ENCODE measurements at places on chromosomes 5 and 9. TPM values are rescaled to one million over a fixed set of nuclear protein-coding genes. Genes with fewer than 3 reads are reported as not detected.

Gene DNAI1
- 0.13 TPM for total RNA-seq

Gene GRXCR2
- not detected for total RNA-seq

Gene SOX30
- 0.09 TPM for total RNA-seq

Gene GDNF
- 1.6 TPM for total RNA-seq

GRCh38 chr5:38094889-38095288 lies 163.5 kb upstream of the EGFLAM start:
- DNase-seq: no peak
- no peak overlapping the region for H3K4me3 ChIP-seq
- H3K27ac ChIP-seq: no peak overlapping the region
- H3K36me3 ChIP-seq: no peaks in the 10 kb centered on the region
- no peaks in the 10 kb centered on the region for H3K4me1 ChIP-seq
- H3K27me3 ChIP-seq: peaks cover 5% of the 10 kb centered on the region

DNA sequence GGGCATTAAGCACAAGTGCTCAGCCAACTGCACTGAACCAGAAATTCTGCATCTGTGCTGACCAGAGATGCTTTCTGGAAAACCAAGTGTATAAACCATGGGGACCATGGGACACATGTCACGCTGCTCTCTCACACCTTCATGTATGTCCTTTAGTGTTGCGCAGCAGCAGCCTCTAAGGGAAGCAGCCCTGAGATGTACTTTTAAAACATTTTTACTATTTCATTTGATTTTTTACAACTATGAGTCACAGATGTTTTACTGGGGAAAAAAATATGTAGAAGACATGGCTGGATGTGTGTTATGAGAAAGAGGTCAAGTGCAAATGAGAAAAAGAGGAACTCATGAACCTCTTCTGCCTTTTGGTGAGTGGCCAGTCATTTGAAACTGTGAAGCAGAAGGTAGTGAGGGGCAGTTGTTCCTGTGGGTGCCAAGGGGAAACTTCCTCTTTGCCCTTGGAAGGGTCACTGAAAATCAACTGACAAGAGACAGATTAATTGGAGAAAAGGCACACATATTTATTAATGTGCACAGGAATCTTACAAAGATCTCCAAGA lies 31.4 kb upstream of the SYK start:
- peak; percentile 39 for DNase-seq
- H3K27ac ChIP-seq: no peak overlapping the region
- no peaks in the 10 kb centered on the region for H3K4me1 ChIP-seq
- H3K4me3 ChIP-seq: no peak overlapping the region
- no peaks in the 10 kb centered on the region for H3K36me3 ChIP-seq

GRCh38 chr5:84239494-84239893 lies 145.2 kb downstream of the EDIL3 start:
- no peak overlapping the region for H3K4me3 ChIP-seq
- no peaks in the 10 kb centered on the region for H3K36me3 ChIP-seq
- no peak overlapping the region for H3K27ac ChIP-seq
- DNase-seq: no peak

GRCh38 chr5:1745796-1746370 lies 53.8 kb downstream of the MRPL36 start:
- no peak for DNase-seq
- H3K4me3 ChIP-seq: no peak overlapping the region
- no peaks in the 10 kb centered on the region for H3K36me3 ChIP-seq
- no peak overlapping the region for H3K27ac ChIP-seq

GRCh38 chr5:7391814-7392692 lies 3.9 kb upstream of the ADCY2 start:
- H3K4me3 ChIP-seq: no peak overlapping the region

GRCh38 chr9:130824643-130825350 lies 10.3 kb upstream of the ABL1 start:
- H3K36me3 ChIP-seq: no peaks in the 10 kb centered on the region
- H3K27ac ChIP-seq: peak overlapping the region; percentile 97
- H3K4me3 ChIP-seq: peak overlapping the region; percentile 11
- peak; percentile 97 for DNase-seq
- no peaks in the 10 kb centered on the region for H3K27me3 ChIP-seq
- peaks cover 33% of the 10 kb centered on the region for H3K4me1 ChIP-seq

GRCh38 chr9:124008303-124008693 lies 3.3 kb upstream of the LHX2 start:
- no peak for DNase-seq
- H3K36me3 ChIP-seq: no peaks in the 10 kb centered on the region
- peaks cover 98% of the 10 kb centered on the region for H3K27me3 ChIP-seq
- H3K4me3 ChIP-seq: peak overlapping the region; percentile 13
- H3K4me1 ChIP-seq: peaks cover 38% of the 10 kb centered on the region

Data from muscle of leg (tissue), 16 donors.